HepG2 (cell line): ENCODE measurements at places on chromosomes 1 and 21. TPM values are rescaled to one million over a fixed set of nuclear protein-coding genes. Genes with fewer than 3 reads are reported as not detected.

DCST1 gene
- total RNA-seq = not detected in 2 replicates

NDUFS5 gene
- 466 and 655 TPM in 2 replicates for total RNA-seq

LCE3D gene
- total RNA-seq = not detected in 2 replicates

AMY1B gene
- not detected in 2 replicates for total RNA-seq

DNA sequence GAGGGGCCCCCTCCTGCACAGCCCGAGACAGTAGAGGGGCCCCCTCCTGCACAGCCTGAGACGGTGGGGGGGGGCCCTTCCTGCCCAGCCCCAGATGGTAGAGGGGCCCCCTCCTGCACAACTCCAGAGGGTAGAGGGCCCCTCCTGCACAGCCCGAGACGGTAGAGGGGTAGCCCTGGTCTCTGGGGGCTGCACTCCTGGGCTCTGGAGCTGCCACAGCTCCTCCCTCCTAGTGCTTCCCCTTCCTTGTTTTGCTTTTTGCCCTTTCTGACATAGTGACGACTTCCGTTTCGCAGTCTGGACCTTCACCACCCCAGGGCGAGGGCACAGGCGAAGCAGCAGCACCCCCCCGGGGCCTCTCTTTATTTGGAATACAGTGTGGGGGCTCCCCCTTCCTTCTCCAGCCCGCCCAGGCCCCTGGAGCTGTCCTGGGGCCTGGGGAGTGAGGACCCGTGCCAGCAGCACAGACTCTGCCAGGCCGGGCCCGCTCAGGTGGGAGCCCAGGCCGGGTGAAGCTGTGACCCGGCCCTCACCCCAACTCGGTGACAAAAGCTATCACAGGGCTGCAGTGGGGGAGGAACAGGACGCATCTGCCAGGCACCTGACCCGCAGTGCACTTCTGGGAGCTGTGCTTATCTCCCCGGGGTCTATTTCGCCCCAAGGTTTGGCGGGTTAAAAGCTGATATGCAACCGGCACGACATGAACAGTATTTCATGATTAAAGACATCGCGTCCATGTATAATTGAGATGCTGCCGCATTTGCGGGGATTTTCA lies 1.1 kb upstream of the PRXL2B start:
- peak; percentile 63 for DNase-seq

GRCh38 chr1:111484391-111485026 lies 10.7 kb downstream of the C1orf162 start:
- DNase-seq = no peak

DNA sequence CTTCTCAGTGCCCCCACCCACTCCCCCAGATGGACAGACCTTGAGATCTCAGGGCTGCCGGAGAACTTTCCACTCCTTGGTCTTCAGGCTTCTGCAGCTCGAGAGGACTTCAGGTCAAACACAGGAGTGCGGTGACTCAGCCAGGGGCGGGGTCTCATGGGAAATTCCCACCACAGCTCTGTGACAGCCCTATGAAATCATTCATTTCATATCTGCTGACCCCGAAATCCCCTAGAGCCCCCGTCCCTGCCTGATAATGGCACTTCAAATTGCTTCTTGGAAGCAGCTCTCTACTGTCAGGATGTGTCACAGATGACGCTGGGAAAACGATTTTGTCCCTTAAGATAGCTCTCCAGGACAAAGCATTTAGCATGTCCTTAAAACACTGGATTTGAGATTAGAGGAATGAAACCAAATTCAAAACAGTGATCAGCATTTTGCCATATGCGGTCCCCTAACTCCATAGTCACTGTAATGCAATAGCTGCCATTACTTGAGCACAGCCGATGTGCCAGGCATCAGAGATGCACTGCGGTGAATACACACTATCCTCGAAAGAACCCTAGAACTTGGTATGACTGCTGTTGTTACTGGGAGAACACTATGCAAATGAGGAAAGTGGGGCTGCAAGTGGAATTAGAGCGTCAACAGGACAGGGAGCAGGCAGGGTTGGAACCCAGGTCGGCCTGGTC lies at the start of gene TNFRSF9:
TSS of gene TNFRSF9 (minus strand) at position 95 of the 692 bp plus-strand sequence. CDS start 845 bp downstream, outside the sequence.
- no peak for DNase-seq
